ENCODE measurements at places on chromosomes 4 and X.

- no peak for DNase-seq
Measured at GRCh38 chr4:96326846-96327245, 487.0 kb downstream of the PDHA2 start.

- no peak for DNase-seq
Measured at GRCh38 chr4:73281396-73281795, 22.8 kb upstream of the ANKRD17 start.

DNA sequence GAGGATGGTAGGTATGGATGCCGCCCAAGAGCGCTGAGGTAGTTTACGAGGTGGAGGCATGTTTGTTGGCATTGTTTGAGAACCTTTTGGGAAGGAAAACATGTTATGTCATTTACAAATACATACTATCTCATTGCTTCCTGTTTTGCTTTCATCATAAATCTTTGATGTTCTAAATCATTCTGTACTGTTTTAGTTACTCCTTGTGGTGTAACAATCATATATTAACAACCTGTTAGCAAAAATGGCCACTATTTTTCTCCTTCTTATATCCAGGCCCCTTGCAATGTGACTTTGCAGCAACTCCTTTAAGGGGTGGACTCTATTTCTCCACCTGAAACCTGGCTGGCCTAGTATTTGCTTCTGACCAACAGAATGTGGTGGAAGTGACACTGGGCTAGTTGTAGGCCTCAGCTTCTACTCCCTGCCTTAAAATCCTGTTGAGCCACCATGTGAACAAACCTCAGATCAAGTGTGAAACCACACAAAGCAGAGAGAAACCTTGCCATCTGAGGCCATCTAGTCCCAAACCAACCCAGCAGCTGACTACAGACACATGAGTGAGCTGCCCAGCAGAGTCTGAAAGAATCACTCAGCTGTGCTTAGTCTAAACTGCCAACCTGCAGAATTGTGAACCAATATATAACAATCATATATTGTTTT, 15.8 kb upstream of the CXorf38 start:
- no peak for DNase-seq

GRCh38 chr4:187302457-187303150, 578.9 kb upstream of the FAT1 start:
- no peak for DNase-seq

DNA sequence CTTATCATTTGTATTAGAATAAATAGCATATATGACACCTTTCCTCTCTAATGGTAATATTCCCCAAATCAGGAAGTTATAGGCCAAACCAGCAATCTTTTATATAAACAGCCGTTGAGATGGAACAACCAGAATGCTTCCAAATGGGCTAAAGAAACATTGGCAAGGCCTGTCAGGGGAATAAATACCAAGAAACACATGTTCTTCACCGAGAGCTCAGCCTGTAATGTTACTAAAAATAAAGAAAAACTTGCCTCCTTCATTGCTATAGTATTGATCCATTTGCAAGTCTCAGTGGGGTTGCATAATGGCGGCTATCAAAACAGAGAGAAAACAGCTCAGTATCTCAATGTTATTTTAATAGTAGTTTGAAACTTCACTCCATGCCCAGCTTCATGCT, 104.9 kb downstream of the FAM13A start:
- DNase-seq: no peak

DNA sequence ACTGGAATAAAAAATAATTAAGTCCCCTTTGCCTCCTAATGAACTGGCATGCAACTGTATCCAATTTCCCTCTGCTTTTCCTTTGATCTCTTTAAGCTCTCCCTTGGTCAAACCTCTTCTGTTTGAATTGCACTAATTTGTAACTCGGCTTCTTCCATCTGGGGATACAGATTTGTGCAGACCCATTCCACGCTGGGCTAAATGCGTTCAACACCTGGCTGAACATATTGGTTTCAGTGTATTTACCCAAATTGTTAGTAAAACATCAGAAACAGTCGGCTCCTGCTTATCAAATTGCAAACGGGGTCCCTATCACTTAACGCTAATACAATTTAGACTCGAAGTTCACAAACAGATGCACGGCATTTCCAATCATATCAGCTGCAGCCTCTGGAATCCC, 124.9 kb upstream of the TAPT1 start:
- DNase-seq: no peak
